Aorta (tissue), 5 donors: ENCODE measurements at places on chromosomes 5 and 9. TPM values are rescaled to one million over a fixed set of nuclear protein-coding genes. Genes with fewer than 3 reads are reported as not detected.
A peak's percentile ranks its signal among the peaks of the same experiment; 100 is the strongest.

DNA sequence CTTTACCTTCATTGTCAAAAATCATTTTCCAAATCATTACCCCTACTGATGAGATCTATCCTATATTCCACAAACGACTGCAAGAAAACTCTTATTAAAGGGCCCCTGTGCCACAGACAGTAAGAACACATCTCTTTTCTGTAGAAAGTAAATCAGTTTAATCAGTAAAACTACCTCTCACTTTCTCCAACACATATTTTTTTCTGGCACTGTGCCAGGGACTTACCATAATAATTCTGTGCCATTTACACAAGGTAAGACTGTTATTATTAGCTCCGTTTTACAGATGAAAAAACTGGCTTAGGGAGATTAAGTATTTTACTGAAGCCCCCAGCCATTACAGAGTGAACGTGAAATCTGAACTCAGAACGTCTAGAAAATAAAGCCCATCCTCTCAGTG, 587.0 kb upstream of the COX7C start:
- no peak for DNase-seq

DNA sequence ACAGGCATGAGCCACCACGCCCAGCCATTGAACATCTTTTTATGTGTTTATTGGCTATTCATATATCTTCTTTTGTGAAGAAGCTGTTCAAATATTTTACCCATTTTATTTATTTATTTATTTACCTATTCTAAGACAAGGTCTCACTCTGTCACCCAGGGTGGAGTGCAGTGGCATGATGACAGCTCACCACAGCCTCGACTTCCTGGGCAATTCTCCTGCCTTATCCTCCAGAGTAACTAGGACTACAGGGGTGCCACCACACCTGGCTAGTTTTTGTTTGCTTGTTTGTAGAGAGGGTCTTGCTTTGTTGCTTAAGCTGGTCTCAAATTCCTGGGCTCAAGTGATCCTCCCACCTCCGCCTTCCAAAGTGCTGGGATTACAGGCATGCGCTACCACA, 33.5 kb downstream of the NAIF1 start:
- DNase-seq = no peak

DNA sequence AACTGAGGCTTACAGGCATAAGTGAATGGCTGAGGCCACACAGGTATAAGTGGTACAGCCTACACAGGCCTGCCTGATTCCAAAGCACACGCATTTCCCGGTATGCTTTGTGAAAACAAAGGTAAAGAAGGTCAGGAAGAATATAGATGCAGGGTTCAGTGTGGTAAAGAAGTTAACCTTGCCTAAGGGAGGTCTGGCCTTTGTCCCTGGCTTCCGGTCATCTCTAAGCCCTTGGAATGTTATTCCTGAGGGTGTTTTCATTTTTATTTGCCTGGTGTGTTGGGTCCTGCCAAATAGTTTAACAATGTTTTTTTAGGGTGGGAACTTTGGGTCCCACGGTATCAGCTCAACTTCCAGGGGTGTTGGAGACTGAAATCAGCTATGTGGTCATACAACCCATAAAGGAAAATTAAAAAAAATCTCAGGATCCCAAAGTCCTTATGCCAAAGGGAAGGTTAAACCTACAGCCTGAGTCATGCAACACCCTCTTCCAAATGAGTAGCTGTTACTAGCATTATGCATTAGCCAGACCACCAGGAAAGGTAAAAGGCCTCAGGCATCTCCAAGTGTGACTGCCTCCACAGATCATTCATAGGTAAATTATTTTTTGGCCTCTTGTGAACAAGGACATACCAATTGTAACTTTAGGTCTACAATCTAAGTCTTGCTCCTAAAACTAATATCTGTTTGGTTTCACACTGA, 124.6 kb downstream of the ATP10B start:
- no peak for DNase-seq

DNA sequence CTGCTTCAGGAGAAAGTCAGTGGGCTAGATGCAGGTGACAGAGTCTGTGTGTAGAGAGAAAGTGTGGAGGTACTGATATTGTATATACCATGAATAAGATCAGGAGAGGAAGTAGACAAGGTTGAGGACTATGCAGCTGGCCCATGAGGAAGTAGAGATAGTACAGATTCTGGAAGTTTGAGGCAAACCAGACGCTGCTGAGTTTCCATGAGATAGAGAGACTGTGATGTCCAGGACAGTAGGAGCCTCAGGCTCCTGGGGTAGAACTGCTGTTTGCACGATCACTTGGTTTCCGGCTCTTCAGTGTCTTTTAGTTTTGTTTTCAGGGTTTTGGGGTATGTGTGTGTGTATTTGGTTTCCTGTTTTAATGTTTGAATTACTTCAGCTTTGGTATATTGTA, 13.6 kb downstream of the OTULINL start:
- DNase-seq = no peak

DNA sequence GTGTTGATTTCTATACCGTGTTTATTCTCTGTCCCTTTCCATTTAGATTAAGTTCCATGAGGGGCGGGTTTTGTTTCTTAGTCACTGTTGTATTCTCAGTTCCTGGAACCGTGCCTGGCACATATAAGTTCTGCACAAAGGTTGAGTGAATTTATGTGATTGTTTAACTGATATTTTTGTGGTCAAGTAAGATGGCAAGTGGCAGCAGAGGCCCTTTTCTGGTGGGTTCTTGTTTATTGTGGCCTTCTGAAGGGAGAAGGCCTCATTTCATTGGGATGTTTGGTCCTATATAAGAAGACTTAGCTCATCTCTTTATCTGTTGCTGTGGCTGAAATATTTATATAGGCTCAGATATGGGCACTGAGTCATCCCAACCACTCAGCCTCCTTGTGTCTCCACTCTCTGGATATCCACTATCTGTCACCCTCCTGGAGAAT, 262.5 kb downstream of the PSAT1 start:
- no peak for DNase-seq

DNA sequence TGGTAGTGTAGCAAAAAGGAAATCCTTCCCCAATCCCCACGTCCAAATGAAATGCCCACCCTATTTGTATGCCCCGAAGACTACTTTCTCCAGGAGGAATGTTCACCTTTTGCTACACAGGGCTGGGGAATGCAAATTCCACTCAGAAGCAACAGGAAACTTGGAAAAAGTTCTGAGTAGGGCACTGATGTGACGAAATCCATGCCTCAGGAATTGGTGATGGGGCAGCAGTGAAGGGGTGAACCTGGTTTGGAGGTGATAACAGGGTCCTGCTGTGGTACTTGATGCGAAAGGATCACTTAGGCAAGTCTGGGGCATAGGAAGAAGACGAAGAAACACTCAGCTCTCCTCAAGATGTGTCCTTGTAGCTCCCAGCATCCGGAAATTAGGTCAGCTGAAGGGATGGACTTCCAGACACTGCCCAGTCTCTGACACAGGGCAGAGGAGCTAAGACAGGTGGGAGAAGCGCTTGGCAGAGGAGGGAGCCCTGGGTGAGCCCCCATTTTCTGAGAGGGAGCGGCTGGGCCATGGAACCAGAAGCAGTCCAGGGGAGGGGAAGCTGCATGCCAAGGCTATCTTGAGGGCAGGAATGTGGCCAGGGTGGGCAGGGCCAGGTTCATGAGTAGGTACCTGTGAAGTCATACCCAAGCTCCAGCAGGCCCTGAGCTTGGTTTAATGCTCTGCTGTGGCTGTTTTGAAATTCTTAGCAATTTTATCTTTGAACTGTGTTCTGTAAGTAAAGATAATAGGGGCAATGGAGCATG, 22.2 kb upstream of the MVB12B start:
- no peak for DNase-seq

GRCh38 chr5:138241688-138242571, 28.8 kb upstream of the CDC23 start:
- DNase-seq = peak; percentile 51

Gene SPATA31A3
- total RNA-seq = not detected

Gene DROSHA
- 68.2 TPM for total RNA-seq

Gene INSL4
- total RNA-seq = not detected

Gene GCNT1
- 14.4 TPM for total RNA-seq
